Stimulated activated CD4-positive, alpha-beta T cell treated with anti-CD3 and anti-CD28 coated beads, Interleukin-4, amount 100 ng/mL, for 1 hour (primary cell): ENCODE measurements at places on chromosomes 5 and 9.

GRCh38 chr9:14310311-14310710, 3.6 kb downstream of the NFIB start:
- DNase-seq, result no peak

DNA sequence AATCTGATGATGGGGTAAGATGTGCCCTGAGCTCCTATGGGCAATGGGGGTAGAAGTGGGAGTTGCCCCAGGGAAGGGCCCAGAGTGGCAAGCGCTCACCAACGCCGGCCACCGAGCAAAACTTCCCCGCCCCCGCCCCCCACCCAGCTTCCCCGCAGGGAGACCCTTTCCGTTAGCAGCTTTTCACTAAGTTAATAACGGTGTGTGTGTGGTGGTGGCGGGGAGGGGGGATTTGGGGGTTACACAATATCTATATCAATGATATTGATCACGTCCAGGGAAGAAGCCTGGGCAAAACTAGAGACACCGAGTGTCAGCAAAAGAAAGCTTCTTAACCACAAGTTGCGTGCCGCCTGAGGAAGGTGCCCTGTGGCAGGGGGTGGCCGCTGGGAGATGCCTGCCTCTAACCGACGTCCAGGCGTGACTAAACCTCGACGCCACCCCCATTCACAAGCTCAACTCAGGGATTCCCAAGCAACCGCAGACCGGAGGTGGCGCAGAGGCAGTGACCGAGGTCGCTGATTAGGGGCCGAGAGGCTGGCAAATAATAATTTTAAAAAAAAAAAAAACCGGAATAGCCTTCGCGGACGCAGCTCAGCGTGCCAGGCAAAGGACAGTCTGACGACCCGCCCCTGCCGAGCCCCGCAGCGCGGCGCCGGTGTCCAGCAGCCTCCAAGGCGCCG, 222.6 kb downstream of the MEF2C start:
- DNase-seq, result no peak

DNA sequence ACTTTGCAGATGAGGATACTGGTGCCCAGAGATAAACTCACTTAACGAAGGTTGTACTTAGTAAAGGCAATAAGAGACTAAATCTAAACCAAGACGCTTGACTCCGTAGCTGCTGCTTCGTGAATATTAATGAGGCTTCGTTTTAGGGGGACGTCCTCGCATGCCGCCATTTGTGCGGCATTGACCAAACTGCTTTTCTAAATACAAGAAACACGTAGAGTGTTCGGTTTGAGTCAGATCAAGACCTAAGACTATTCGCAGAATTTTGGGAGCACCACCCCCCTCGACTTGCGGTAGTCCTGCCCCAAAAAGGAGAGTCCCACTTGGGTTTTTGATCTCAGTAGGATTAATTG, 1.1 kb downstream of the NPM1 start:
- DNase-seq, result peak; percentile 31

DNA sequence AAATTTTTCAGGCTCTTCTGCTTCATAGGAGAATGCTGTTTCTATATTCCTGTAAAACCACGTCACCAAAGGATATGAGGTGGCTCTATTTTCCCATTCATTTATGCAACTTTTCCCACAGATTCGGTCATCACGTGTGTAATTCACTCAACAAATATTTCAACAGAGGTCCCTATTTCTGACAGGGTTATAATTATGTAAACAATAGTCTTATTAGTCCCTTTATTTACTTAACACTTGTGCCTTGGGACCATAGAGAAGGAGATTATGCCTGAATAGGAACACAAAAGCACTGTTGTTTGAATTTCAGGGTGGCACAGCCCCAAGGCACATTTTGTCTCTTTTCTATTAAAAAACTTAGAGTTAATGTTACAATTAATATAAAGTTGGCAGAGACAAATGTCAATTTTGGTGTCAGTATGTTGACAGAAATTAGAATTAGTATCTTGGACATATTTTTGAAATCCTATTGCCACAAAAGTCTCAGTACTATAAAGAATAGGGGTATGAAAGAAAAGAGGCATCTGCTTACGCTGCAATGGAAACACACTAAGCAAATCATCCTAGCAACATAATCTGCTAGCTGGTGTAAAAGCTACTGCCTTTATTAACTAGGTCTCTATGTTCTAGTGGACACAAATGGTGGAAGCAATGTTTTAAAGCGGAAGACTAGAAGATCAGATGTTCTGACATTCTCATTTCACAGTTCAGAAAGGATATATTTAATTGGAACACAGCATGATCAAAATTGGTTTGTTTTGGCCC, 229.1 kb upstream of the TBCA start:
- DNase-seq, result no peak

GRCh38 chr9:131017067-131017466, 8.1 kb downstream of the LAMC3 start:
- no peak for DNase-seq

- no peak for DNase-seq
These were observed 129.0 kb downstream of the PAPPA start for GRCh38 chr9:116282597-116282996.

DNA sequence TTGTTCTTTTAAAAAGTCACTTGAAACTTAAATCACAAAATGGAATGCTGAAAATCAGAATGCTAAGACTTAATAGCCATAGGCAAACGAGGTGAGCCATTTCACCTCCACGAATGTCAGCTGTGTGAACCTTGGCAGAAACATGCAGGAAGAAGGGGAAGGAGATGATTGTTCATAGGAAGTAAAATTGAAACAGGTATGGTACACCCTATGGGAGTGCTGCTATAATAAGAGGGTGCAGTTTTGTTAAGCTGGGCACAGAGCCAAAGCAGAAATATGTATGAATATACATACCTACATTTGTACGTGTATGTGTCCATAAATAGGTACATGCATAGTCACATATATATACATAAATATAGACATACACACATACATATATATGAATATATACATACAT, 51.0 kb upstream of the SPINK5 start:
- no peak for DNase-seq

GRCh38 chr9:87593359-87593980, 95.8 kb downstream of the DAPK1 start:
- DNase-seq, result no peak

- no peak for DNase-seq
These were observed 225.9 kb upstream of the NR4A3 start for GRCh38 chr9:99595796-99596195.

GRCh38 chr5:106020894-106021293, 1649.8 kb downstream of the EFNA5 start:
- no peak for DNase-seq

DNA sequence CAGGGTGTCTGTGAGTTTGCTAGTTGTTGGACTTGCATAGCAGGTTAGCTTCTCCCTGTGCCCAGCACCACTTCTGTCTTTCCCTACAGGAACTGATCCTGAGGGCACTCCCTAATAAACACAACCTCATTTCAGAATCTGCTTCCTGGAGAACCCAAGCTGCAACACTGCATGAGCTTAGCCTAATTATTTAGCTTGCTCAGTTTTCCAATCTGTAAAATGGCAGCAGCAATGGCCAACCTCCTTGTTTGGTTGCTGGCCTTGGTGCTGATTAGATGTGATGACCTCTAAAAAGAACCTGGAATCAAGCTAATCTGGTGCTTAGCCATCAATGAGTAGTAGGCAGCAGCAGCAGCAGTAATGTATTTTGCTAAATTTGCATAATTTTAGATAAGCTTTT, 133.9 kb downstream of the ADCY2 start:
- no peak for DNase-seq

DNA sequence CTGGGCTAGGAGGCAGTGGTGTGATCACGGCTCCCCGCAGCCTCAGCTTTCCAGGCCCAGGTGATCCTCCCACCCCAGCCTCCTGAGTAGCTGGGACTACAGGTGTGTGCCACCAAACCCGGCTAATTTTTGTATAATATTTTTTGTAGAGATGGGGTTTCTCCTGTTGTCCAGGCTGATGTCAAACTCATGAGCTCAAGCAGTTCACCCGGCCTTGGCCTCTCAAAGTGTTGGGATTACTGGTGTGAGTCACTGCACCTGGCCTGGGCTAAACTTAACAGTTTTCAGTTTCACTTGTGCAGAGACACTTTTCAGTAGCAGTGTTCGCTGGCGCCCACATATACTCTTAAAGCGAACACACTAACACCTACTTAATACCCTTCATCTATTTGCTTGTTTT, 205.6 kb upstream of the ZNF608 start:
- DNase-seq, result no peak

DNA sequence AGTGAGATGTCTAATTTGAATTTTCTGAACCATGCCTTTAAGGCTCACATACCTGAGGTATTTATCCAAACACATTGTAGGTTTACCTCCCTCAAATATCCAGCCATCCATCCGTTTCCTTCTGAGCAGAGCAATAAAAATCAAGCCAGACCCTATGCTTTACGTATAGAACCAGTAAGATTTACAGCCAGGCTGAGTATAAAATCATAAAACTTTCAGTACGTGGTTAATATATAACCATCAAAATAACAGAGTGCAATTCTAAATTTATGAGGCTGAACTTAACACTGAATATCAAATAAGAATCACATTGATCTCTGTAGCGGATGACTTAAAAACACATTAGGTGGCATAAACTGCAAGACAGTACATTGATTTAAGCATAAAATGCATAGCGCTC, 877.9 kb upstream of the WWC1 start:
- no peak for DNase-seq

- DNase-seq, result no peak
These were observed 114.8 kb upstream of the FCN2 start for GRCh38 chr9:134765785-134766184.

- DNase-seq, result no peak
These were observed 805.6 kb downstream of the BRINP1 start for GRCh38 chr9:118563677-118564076.

DNA sequence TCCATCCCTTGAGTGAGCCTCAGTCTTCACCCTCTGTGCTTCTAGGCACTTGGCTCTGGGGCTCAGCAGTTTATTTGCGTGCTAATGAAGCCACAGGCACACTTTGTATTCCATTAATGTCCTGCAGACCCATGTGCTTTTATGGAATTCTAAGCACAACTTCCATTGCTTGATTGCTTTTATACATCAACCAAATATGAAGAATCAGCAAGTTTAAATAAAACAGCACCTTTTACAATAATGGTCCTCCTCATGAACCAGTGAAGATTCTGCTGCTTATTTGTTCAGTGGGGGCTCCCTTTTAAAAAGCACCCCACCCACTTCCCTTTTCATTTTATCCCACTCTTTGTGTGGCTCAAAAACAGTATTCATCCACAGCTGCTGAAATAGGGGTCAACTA, 60.2 kb downstream of the DCP2 start:
- DNase-seq, result no peak

GRCh38 chr9:127173063-127173462, 50.6 kb upstream of the ANGPTL2 start:
- DNase-seq, result no peak

GRCh38 chr5:130689831-130690230, 475.2 kb downstream of the HINT1 start:
- no peak for DNase-seq

DNA sequence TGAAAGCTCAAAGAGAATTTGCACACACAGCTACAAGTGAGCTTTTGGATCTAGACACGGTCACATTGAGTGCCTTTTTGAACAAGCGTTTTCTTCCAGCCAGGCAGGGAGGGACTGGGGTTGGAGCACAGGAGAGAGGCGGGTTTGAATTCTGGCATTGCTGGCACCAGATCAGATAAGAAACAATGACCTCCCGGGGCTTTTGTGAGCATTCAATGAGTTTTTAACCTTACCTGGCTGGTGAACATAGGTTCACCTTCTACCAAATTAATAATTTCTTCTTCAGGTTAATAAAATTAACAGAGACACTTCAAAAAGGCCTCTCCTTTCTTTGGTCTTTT, 312.9 kb upstream of the MSX2 start:
- no peak for DNase-seq
